ENCODE measurements at places on chromosomes 5 and 9.

DNA sequence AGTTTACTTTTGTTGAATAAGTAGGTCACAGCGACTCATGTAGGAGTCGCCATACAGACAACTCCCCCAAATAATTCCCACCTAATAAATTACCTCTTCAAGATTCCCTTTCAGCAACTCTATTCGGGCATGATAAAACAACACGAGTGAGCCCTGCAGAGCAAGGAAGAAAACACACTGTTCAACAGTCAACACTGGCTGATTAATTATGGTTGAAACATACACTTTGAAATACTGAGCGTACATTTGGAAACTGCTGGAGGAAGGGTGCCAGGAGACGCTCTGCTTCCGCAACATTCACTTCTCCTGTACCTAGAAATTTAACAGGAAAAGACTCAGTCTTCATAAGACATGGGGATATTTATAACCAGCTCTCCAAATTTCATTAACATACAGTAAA lies 117.5 kb downstream of the TTC39B start:
- no peak for DNase-seq

DNA sequence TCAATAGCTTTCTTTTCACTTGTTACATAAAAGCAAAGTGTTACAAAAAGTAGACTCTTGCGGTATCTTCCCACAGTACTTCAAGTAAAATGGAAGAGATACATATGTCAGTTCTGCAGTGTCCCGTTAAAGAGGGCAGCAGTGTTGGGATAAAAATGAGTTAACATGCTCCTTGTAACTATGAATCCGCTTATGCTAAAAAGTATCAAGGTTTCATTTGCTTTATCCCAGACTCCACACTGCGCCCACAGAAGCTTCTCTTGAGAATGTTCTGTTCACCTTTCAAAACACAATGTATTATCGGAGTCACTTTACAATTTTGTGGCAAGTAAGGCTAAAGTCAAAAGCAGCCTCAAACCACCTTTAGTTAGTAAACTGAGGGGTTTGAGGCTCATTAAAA lies 790 bp downstream of the PTAR1 start:
- DNase-seq = no peak

- no peak for DNase-seq
Observed at GRCh38 chr5:169153405-169153804, 147.5 kb downstream of the SLIT3 start.

DNA sequence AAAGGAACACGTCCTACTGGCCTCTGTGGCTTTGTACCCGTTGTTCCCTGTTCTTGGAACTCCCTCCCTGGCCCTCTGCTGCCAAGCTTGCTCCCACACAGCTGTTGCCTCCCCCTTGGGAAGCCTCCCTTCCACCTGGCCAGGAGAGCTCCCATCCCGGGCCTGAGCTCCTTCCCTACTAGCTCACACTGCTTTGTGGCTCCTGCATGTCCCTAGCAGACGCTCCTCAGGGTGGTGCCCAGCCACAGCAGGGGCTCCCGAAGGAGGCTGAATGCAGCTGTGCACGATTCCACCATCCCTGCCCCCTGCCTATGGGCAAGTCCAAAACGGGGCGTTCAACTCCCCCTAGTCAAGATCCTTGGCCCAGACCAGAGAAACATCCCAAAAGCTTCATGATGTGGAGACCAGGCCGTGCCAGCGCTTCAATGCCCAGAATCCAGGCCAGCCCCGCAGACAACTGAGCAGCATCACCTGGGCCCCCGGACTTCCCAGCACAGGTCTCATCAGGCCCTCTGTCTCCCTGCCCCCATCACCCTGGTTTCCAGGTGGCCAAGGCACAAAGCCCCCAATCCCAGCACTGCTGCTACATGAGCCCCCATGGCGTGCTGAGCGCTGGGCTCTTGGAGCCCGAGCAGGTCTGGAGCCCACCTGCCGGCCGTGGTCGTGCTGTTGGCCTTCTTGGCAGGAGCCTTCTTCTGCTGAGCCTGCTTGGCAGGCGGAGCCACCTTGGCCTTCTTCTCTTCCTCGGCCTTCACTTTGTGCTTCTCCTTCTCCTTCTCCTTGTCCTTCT lies 14.3 kb downstream of the BRD3OS start:
- DNase-seq = no peak

GRCh38 chr9:98081477-98082219 lies 25.1 kb downstream of the NANS start:
- peak; percentile 17 for DNase-seq

- DNase-seq = no peak
Observed at GRCh38 chr5:81552852-81553566, 159.1 kb upstream of the ACOT12 start.

- DNase-seq = no peak
Observed at GRCh38 chr5:122759241-122760070, 15.4 kb upstream of the SNX2 start.

DNA sequence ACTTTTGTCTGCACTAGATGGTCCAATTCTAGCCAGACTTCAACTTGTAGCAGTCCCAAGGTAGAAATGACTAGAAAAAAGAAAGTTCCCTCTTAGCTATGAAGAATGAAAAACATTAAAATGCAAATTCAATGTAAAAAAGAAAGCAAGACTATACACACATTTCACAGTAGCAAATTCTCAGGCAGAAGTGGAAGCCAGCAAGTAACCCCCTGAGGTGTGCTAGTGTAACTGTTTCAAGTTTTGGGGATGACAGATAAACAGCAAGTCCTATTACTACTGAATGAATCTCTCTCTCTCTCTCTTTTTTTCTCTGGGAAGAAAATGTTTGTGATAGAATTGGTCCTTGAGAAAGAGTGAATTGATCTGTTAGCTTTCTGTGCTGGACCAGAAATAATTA lies 185.6 kb downstream of the EFNA5 start:
- no peak for DNase-seq
